ENCODE measurements at places on chromosomes 16 and 17. TPM values are rescaled to one million over a fixed set of nuclear protein-coding genes. Genes with fewer than 3 reads are reported as not detected.

WDR45B gene
- 91.3 TPM for total RNA-seq

TNFSF12 gene
- total RNA-seq: 9.9 TPM

MEOX1 gene
- total RNA-seq: not detected

CCL17 gene
- total RNA-seq: not detected

TBKBP1 gene
- 4.8 TPM for total RNA-seq

CCL3 gene
- total RNA-seq: not detected

HCRT gene
- total RNA-seq: not detected

PSMB10 gene
- total RNA-seq: 49.3 TPM

PIMREG gene
- total RNA-seq: 51.1 TPM

PSMD12 gene
- total RNA-seq: 99.5 TPM

ST6GALNAC1 gene
- total RNA-seq: 0.05 TPM

SGCA gene
- 2.9 TPM for total RNA-seq

SLC5A10 gene
- 0.21 TPM for total RNA-seq

KRT12 gene
- total RNA-seq: not detected

ITPRIPL2 gene
- total RNA-seq: 12.0 TPM

FBXL20 gene
- 7.5 TPM for total RNA-seq

NGFR gene
- 0.86 TPM for total RNA-seq

MYO15B gene
- 52.7 TPM for total RNA-seq

ALDH3A2 gene
- total RNA-seq: 153 TPM

TBC1D3E gene
- total RNA-seq: not detected

RNF157 gene
- 11.2 TPM for total RNA-seq

SCN4A gene
- total RNA-seq: 0.05 TPM

SHBG gene
- total RNA-seq: 0.54 TPM

COQ7 gene
- total RNA-seq: 25.2 TPM

Measured in A549 treated with Hydrocortisone at 1 μM for 4 hours (cell line).